EH (cell line): ENCODE measurements at places on chromosomes 7 and 10.

DNA sequence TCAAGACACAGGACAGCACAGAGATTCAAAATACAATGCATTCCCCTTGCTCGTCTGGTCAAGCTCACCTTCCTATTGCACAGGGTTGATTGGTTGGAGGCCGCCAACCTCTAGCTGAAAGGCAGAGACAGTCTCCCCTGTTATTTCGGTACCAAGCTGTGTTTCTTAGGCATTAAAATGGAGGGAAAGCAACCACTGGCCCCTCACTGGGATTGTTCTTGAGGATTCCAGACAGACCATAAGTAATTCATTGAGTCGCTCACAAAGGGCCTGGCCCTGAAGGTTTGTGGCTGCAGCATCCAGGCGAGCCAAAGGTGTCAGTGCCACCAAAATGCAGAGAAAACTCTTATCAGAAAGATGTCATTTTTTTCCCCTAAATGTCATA lies 81.2 kb downstream of the PARP12 start:
- DNase-seq = no peak

GRCh38 chr10:63628526-63629362 lies 107.5 kb downstream of the REEP3 start:
- DNase-seq = peak; percentile 62

DNA sequence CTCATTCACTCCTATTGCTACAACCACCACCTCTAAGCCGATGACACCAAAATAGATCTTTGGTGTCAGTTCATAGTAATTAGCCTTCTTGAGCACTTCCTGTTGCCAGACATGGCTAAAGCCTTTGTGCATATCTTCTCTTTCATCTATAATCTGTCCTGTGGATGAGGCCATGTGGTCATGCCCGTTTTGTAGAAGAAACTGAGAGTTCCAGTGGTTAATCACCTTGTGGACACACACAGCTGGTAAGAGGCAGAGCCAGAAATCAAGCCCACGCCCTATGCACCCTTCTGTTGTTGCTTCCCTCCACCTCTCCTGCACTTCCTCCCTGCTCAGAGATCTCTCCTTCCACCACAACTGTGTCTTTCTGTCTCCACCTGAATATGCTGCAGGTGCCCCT lies 285.1 kb upstream of the PFKP start:
- no peak for DNase-seq

DNA sequence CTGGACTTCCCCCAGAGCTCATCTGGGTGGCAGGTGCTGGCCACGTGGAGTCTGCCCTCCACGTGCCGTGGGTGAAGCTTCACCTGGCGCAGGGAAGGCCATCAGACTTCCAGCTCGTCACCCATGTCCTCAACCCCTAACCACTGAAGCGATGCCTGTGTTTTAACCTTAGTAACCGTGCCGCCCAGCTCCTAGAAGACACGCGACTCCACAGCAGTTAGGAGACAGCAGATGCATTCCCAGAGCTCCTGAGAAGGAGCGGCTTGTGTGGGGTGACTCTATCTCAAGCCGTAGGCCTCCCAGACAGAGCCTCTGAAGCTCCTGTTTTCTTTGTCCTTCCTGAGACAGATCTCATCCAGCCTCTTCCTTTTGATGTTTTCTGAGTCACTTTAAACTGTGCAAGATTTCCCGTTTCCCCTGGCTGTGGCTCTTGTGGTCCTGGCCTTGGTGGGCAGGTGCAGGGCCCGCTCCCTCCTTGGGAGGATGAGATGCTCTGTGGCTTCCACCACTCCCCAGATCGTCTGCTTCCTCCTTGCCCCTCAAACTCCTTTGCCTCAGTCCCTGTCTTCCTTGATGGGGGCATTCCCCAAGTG lies 41.4 kb upstream of the AP5Z1 start:
- no peak for DNase-seq

DNA sequence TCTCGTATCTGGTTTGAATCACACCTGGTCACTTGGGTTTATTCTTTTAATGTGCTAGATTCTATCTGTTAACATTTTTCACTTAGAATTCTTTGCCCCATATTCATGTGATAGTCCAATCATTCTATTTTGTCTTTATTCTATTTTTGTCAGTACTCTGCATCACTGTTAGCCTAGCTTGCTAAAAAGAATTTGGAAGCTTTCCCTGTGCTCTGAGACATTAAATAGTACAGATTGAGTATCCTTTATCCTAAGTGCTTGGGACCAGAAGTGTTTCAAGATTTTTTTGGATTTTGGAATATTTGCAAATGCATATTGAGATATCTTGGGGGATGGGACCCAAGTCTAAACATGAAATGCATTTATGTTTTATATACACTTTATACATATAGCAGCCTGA lies 51.0 kb downstream of the RALA start:
- DNase-seq = peak; percentile 49

DNA sequence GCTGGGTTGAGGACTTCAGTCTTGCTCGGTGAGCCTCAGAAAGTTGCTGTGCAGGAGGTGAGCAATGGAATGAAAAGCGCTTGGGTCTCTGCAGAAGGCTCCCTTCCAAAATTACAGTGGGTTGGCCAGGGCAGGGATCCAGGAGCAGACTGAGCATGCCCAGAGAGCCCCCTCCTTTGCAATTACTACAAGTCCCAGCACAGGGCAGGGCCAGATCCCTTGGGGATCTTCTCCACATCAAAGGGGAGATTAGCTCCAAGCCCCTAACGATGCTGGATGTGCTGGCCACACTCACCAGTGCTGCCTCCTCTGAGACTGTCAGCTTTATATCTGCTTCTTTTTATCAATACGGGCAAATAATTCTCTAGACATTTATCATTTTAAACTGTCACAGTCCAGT lies 337.5 kb downstream of the RPS24 start:
- DNase-seq = no peak

DNA sequence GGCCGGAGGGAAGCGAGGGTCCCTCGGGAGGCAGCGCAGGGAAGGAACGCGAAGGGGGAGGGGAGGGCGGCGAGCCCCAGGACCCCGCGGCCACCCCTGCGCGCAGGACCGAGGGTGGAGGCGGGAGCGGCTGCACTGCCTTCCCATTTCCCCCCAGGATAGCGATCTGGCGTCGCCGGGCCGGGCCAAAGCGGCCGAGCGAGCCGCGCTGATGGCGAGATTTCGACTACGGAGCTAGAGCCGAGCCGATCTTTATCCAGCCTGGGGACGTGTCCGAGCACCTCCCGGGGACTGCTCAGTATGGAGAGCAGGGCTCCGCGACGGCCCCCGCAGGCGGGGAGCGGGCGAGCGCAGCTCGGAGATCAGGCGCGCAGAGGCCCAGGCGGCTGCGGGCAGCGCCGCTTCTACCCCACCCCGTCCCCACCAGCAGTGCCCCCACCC lies 590 bp upstream of the CRTAC1 start:
- DNase-seq = no peak

DNA sequence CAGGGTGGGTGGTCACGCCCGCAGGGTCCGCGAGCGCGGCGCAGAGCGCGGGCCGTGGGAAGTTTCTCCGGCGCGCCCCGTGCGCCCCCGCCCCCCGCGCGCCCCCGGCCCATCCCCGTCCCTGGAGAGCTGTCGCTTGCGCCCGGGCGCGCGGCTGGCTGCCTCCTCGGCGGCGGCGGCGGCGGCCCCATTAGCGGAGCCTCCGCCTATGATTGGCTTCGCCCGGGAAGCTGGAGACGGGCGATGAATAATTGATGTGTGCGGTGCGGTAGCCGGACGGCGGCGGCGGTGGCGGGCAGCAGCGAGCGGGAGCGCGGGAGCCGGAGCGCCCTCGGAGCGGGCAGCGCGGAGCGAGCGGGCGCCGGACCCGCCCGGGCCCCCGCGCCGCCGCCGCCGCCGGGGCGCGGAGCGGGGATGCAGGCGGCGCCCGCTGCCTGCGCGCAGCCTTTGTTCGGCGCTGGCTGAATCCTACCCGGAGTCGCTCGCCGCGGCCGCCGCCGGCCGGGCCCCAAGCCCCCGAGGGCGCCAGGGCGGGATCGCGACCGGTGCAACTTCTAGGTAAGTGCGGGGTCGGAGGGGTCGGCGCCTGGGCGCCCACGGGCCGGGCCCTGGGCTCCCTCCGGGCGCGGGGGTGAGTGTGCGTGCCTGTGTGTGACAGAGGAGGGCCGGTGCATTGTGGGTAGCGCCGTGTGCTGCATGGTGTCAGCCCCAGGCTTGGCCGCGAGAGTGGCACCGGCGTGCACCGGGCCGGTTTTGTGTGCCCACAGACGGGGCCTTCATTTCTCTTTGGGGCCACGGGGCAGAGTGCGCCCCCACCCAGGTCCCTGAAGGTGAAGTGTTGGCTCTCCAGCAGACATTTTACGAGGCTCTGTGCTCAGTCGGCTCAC lies 103.8 kb upstream of the PPIF start:
- DNase-seq = peak; percentile 40

DNA sequence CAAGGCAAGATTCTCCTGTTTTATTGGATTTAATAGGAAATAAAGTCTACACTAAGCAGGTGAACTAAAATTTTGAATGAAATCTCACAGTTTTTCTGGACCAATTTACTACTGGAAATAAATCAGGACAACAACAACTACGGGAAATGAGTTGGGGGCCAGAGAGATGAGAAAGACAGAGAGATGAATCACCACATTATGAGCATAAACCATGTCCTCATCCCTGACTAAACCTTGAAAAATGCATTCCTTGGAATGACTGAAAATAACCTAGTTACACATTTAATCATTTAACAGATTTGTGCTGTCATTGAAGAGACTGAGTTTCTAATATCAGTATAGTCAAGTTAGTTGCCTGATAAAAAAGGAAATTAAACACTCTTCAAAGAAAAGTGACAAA lies 608.4 kb upstream of the KCND2 start:
- DNase-seq = peak; percentile 1

GRCh38 chr7:14666913-14667312 lies 235.6 kb downstream of the DGKB start:
- no peak for DNase-seq

GRCh38 chr10:123392182-123392963 lies 238.2 kb downstream of the BUB3 start:
- no peak for DNase-seq

GRCh38 chr10:23886355-23886754 lies 322.6 kb upstream of the KIAA1217 start:
- no peak for DNase-seq
